Activated CD4-positive, alpha-beta T cell treated with anti-CD3 and anti-CD28 coated beads for 24 hours (primary cell): ENCODE measurements at places on chromosomes 4 and X.

GRCh38 chr4:129498626-129499025, 402.7 kb downstream of the C4orf33 start:
- DNase-seq = no peak

- no peak for DNase-seq
These were observed 7.6 kb upstream of the PCDH19 start for GRCh38 chrX:100417681-100418080.

- no peak for DNase-seq
These were observed 21.2 kb downstream of the LRP2BP start for GRCh38 chr4:185374573-185374972.

DNA sequence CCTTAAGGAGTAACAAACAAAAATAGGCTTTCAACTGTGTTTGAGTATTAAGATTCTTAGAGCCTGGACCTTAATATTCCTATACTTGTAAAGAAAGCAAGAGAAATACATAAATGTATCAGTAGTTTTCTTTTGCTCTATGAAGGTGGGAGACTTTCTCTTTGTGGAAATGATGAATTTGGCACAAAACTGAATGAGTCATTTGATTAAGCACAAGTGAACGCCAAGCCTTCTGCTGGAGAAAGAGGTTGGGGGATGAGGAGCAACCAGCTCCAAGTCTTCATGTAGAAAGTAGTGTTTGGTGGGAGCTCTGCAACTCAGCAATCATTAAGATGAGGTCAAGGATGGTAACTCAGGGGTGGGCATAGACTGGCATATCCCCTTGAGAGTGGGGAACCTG, 49.6 kb downstream of the MEPE start:
- DNase-seq = no peak

GRCh38 chr4:39889226-39889625, 88.5 kb downstream of the PDS5A start:
- DNase-seq = no peak
